Stimulated activated CD8-positive, alpha-beta memory T cell treated with anti-CD3 and anti-CD28 coated beads, Interleukin-2, amount 100 ng/mL, for 1 hour (primary cell): ENCODE measurements at places on chromosomes 5 and 9.

GRCh38 chr5:140925806-140926442 is at the start of gene PCDHAC1:
TSS of gene PCDHAC1 (plus strand) at chr5:140926299. CDS start at chr5:140926893, 594 bp downstream.
- no peak for DNase-seq

GRCh38 chr9:93464395-93464794 is 11.0 kb upstream of the FAM120AOS start:
- no peak for DNase-seq

GRCh38 chr5:176535664-176536131 is 1.5 kb downstream of the RNF44 start:
- DNase-seq, result no peak

GRCh38 chr5:176675676-176676360 is 28.5 kb downstream of the TSPAN17 start:
- DNase-seq, result no peak

DNA sequence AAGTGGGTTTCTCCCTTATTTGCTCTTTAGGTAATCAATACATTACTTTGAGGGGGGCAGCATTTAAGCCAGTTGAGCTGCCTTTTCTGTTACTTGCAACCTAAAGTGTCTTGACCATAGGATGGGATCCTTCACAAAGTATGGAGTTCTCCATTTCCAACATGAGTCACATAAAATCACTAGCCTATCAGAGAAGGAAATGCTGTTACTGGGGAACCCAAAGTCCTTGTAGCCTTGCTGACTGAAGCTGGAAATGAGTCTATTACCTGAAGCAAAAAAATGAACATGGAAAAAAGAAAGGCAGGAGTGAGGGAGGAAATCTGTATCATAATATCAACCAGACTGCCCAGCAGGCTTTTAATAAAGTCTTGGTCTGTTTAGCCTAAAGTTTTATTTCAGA is 42.8 kb upstream of the SLIT3 start:
- no peak for DNase-seq

GRCh38 chr5:180235077-180235476 is 26.1 kb upstream of the RASGEF1C start:
- no peak for DNase-seq

DNA sequence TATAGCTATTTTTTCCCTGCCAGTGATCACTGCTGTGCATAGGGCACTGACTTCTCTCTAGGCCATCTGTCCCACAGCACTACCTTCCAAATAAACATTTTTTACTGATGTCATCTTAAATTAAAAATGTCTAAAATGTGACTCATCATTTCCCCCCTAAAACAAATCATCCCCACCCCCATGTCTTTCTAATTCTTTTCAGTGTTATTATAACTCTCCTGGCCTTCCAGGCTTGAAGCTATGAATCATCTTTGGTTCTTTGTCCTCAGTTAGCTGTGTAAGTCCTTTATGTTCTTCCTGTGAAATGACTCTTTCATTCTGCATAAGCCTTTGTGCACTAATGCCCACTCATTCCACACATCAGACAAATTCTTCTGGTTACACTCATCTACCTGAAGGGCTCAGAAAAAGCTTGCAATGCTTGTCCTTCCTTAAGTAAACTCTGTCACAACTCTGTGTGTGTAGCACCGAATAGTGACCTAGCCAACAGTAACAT is 78.1 kb downstream of the CFAP95 start:
- DNase-seq, result no peak

GRCh38 chr5:147474140-147474539 is 35.7 kb downstream of the DPYSL3 start:
- DNase-seq, result no peak

GRCh38 chr9:88458716-88459465 is 70.6 kb downstream of the SPIN1 start:
- DNase-seq, result no peak

GRCh38 chr5:77145666-77146065 is 58.6 kb upstream of the ZBED3 start:
- DNase-seq, result no peak

DNA sequence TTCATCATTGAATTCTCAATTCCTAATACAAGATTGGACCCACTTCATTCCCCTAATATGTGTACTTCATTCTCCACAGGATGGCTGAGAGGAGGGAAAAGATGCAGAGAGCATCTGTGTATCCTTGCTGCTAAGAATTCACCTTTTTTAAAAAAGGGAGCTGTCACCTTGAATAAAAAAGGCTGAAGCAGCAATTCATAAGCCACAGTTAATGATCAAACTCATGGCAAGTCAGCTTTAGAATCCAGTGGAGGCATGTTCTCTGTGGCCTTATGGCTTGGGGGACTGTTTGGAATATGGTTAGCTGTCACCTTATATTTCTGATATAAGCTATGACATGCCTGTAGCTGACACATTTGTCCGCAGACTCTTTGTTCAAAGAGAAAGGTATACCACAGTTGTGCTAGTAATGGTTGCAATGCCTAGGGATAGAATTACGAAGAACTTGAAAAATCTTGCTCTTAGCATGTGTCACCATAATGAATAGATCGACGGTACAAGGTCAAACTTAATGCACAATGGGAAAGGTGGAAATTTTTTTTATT is 256.8 kb upstream of the TNC start:
- no peak for DNase-seq

GRCh38 chr5:520196-520849 is 3.9 kb downstream of the SLC9A3 start:
- no peak for DNase-seq

GRCh38 chr5:34778091-34778850 is 60.7 kb upstream of the TTC23L start:
- no peak for DNase-seq

GRCh38 chr9:130433168-130433946 is 11.4 kb upstream of the ASS1 start:
- DNase-seq, result no peak

DNA sequence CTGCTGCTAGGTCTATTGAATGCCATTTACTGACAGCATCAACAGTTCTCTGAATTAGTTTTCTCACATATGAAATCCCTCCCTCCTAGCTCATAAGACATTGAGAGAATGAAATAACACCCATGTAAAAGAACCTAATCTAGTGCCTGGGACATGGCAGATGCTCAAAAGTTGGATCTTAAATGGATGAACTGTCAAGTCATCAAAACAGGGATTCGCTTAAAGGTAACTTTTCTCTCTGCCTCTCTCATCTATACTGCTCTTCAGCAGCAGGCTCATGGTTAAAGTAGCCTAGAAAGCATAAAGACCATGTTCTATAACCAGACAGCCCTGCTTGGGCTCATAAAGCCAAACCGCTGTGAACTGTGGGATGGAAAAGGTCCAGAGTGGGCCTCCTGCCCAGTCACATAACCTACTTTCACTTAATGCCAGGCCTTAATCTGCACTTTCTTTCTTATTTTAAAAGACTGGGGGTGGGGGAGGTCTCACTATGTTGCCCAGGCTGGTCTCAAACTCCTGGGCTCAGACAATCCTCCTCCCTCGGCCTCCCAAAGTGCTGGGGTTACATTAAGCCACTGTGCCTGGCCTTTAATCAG is 3.7 kb downstream of the TMEM245 start:
- no peak for DNase-seq

DNA sequence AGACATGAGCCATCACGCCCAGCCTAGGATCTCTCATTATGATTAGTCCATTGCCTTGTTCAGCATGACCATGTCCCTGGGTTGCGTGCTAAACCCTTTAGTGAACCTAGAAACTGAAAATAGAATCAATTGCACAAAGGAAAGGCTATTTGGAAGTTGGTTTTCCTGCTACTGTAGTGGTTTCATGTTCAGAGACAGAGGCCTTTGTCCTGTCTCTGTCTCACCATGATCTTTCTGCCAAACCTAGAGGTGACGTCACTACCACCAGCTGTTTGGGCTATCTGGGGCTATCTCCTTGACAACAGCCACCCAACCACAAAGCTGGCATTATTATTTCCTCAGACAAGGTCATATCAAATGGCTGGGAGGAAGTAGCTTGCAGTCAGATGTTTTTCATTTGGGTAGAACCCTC is 4.0 kb upstream of the CDK5RAP2 start:
- no peak for DNase-seq

DNA sequence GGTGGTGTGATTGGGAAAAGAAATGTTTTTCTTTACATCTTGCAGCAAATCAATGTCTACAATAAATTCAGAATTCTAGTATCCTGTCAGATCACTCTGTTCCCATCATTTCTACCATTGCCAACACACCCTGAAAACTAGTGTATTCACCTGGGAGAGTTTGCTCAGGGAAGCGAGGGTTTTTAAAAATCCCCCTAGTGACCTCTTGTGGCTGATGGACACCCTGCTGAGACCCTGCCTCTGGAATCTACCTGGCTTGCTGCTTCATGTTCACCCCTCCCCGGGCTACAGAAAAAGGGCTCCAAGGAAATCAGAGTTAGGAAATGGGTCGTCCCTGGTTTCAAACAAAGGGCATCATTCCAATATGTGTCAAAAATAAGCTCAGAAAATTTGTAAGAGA is 21.4 kb upstream of the ALDOB start:
- no peak for DNase-seq

- DNase-seq, result no peak
Observed at GRCh38 chr9:104361207-104361606, 142.9 kb upstream of the OR13F1 start.

- DNase-seq, result no peak
Observed at GRCh38 chr9:99052815-99053715, 51.8 kb upstream of the TGFBR1 start.

GRCh38 chr5:130078661-130079060 is 174.4 kb downstream of the CHSY3 start:
- DNase-seq, result no peak

- DNase-seq, result no peak
Observed at GRCh38 chr9:98599566-98600216, 109.0 kb downstream of the GABBR2 start.

- no peak for DNase-seq
Observed at GRCh38 chr5:120254385-120254784, 209.7 kb upstream of the PRR16 start.

GRCh38 chr5:142248853-142249462 is 75.9 kb downstream of the SPRY4 start:
- DNase-seq, result no peak

DNA sequence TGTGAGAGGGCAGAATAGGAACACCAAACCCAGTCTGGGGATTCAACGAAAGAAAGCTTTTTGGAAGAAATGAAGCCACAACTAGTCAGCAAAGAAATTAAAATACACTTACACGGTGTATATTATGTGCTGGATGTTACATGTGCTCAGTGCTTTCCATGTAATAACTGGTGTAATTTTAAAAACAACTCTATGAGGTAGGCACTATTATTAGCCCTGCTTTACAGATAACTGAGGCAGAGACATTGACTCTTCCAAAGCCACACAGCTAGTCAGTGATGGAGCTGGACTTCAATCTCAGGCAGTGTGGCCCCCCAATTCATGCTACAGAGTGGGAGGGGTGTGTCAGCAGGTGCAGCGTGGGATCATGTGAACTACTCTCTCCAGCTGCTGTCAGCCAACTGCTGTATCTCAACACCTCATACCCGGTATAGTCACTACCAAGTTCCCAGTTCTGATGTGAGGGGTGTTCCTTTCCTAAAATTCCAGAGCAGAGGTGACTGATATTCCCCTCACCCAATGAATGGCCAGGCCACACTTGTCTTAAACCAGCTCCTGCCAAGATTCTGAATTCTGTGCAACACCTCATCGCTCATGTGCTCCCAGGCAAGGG is 33.8 kb upstream of the TJP2 start:
- no peak for DNase-seq
